Brain (organoid and tissue), 16 donors: ENCODE measurements at places on chromosomes 7 and 10.
A peak's percentile ranks its signal among the peaks of the same experiment; 100 is the strongest.

GRCh38 chr10:69783515-69783914 is 18.2 kb upstream of the COL13A1 start:
- DNase-seq = no peak

GRCh38 chr10:90218846-90219245 is 517.5 kb downstream of the KIF20B start:
- DNase-seq = no peak

GRCh38 chr10:109664554-109664953 is 258.8 kb downstream of the XPNPEP1 start:
- DNase-seq = no peak

DNA sequence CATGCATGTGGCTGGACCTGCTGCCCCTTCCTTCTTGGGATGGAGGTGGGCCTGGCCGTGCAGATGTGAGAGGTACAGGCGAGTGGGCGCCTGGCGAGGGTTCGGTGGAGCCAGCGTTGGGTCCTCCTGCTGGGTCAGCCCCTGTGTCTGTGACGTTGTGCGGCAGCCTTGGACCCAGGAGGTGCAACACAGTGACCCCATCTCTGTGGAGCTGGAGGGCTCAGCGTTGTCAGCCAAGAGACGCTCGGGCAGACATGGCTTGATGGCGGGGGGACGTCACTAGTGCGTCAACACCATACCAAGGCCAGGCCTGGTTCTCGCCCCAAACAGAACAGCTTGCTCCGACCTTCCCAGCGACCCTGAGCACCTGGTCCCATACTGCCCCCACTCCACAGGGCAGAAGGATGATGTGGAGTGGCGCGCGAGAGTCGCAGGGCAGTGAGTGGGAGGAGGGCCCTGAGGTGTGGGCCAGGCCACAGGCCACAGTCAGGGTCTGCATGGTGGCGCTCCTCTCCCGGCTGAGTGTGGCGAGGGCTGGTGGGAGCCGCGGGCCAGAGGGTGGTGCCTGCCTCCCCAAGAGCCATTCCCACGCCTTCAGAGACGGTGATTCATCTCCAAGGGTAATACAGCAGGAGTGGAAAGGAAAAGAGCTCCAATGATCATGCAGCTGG is 184.4 kb downstream of the DNAJB6 start:
- DNase-seq = no peak

DNA sequence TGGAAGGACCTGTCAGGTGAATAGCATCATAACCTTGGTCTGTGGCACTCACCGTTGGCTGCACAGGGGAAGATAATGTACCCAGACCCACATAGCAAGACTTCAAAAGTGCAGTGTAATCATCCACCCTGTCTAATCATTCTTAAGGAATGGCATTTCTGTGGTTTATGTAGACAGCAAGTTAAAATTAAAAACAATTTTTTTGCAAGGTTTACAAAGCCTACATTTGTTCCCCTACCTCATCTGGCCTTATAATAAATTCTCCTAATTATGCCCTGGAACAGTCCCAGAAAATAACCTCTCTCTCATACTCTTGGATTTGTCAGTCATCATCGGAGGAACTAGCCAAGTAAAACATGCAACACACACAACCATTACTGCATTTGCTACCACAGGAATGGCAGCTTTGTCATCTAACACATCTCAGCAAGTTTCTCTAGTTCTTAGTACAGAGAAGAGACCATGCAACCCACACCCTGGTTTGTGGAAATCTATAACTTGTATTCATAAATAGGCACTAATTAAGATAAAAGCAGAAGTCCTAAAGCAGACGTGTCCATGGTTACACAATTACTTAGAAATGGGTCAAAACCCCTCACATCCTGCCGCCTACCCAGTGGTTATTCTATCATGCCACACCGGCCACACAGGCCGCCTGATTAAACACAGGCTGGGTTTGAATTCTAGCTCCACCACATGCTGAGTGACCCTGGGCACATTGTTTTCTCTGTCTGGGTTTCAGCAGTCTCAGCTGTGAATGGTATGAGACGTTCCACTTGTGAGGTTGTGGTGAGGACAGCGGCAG is 19.1 kb downstream of the ABLIM1 start:
- DNase-seq = peak; percentile 83

DNA sequence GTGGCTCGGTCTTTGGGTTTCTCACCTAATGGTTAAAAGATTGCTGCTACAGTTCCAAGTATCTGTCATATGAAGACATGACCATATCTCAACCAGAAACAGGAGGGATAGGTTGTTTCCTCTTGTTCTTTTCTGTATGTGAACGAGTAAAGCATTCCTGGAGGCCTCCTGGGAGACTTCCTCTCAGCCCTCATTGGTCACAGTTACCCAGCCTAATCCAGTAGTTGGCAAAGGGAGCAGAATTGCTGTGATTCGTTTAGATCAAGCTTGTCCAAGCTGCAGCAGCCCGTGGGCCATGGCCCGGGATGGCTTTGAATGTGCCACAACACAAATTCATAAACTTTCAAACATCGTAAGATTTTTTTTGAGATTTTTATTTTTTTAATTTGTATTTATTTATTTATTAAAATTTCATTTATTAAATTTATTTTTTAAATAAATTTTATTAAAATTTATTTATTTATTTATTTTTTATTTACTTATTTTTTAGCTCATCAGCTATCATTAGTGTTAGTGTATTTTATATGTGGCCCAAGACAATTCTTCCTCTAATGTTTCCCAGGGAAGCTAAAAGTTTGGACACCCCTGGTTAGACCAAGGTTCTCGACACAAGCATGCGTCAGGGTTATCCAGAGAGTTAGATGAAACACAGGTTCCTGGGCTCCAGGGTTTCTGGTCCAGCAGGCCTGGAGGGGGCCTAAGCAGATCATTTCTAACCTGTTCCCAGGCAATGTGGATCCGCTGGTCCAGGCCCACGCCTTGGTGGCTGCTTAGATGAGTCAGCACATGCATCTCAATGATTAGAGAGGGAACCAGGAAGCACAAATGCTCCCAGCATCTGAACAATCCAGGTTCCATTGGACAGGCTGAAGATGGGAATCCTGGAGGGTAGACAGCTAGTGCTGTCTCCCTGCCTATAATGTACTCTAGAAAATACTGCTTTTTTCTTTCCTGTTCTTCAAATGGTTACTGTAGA is 25.6 kb downstream of the CDC123 start:
- DNase-seq = no peak

DNA sequence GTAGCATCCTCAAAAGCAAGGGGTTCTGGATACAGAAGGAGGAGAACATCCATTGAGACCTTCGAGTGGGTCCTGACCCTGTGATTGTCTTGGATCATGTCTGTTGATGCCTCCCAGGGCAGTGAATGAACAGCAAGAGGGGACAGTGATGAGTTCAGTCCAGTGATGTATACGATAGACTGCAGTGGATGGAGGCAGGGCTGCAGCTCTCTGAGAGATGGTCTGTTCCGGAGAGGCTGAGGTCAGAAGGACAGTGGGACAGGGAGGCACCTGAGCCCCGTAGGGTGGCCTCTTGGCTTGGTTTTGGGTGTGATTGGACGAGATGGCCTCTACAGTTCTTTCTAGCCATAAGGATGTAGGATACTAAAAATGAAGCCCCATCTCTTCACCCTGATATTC is 280.4 kb downstream of the CAMK1D start:
- no peak for DNase-seq

DNA sequence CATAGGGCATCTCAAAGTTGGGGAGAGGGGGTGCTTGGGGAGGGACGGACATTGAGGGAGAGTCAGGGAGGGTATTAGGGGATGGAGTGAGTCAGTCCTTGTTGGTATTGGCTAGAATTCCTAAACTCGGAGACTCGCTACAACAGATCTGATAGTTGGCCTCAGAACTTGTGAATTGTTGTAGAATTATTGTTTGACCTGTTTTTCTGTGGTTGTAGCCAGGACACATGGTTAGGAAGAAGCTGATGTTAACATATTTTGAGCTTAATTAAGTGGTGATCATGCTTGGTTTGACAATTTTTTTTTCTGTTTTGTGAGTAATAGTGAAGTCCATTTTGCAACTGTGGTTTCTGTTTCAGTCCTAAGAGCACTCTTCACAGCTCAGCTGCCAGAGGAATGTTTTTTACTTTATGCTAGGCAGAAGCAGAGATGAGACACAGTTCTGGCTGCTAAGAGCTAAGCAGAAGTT is 1190.3 kb upstream of the C7orf33 start:
- DNase-seq = no peak

DNA sequence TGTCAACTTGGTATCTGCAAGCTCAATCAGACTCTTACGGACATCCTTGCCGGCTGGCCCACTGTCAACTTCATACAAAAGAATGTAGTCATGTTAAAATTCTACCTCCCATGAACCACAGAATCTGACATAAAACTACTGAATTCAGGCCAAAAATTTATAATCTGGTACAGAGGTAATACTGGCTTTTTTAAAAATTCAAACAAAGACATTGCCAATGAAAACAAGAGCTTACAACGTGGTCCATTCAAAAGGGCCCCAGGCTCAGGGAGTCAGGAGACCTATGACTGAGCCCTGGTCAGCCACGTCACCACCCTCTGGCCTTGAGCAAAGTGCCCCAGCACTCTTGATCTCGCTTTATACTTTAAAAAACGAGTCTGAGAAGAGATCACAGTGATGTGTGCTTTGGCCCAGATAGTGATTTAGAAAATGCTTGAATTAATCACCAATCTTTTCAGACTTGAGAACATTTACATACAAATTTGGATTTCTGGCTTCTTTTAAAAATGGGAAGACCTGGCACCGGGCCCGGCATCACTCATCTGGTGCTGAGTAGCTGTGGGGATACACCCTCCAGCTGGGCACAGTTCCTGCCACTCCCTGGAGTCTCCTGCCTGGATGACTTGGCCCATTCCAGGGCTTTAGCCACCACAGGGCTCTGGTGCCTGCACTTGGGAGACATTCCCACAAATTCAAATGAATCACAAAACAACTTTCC is 94.1 kb downstream of the PIP4K2A start:
- DNase-seq = peak; percentile 54

GRCh38 chr10:50972591-50972990 is 87.2 kb upstream of the A1CF start:
- no peak for DNase-seq

- no peak for DNase-seq
Measured at GRCh38 chr10:118582511-118582910, 12.9 kb downstream of the PRLHR start.

DNA sequence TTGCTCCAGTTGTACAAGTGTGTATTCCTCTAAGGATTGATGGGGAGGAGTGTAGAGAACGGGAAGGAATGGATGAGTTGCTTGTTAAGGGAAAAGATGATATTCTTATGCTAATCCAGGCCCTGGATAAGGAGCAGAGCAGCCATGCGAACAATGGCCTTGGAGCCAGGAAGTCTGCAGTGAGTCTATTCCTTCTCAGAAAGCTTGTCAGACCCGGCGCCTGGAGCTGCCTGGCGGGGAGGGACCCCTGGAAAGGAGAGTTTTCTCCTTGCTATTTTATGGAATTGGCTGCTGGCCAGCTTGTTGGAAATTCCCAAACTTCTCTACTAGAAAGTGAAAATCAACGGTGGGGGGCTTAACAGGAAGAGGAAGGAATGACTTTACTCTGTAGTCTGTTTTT is 89.1 kb downstream of the MMRN2 start:
- peak; percentile 64 for DNase-seq

- DNase-seq = no peak
Measured at GRCh38 chr10:128068398-128069285, 57.6 kb downstream of the MKI67 start.

DNA sequence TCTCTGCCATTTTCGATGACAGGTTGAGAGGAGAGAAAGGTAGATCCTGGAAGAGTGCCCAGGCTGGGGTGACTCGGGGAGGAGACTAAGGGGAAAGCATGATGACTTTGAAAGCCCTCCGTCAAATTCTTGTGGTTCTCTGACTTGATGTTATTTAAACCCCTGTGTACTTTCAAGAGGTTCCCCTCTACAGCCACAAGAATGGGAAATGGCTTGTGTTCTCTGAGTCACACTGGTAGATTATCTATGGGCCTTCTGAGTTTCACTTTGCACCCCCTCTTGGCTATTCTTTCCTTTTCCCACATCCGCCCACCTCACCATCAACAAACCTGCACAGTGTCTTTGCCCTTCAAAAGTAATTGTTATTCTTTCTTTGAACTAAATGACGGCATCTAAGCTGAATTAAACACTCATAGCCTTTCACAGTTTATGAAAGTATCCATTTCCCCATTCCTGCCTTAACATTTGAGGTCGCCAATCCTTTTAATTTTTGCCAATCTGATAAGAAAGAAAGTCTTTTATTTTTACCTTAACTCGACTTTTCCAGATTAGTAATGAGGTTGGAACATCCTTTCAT is 24.1 kb downstream of the PRF1 start:
- no peak for DNase-seq

DNA sequence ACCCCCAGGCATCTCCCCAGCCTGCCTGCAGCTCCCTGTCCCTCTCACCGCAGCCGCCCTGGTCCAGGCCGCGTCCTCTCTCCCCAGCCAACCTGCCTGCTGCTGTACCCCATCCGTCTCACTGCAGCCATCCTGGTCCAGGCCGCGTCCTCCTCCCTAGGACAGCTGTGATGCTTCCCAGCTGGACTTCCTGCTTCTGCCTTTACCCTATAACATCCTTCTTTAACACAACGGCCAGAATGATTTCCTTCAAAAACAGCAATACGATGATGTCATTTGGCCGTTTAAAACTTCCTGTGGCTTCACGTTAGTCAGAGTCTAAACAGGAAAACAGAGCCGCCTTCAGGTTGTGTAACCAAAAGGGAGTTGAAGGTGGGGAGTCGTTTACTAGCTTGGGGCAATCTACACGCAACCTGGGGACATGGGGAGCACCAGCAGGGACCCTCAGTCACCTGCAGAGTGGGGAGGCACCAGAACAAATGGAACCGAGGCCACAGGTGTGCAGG is 32.2 kb upstream of the ZFAND2A start:
- DNase-seq = no peak

GRCh38 chr7:140915935-140916555 is 8.7 kb downstream of the BRAF start:
- no peak for DNase-seq

DNA sequence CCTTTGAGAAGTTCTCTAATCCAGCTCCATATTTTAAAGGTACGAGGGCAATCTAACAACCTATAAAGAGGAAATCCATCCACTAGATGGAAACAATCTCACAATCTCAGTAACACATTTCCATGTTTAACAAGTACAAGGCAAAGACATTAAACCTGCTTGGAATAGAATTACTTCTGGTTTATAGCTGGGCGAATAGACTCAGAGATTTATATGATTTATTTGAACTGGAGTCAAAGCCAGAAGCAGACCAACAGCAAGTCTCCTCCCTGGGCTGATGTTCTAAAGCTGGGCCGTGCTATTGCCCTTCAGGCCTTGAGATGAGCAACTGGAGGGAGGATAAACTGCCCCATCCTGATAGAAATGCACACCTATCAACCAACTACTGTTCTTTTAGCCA is 25.3 kb downstream of the SLC26A3 start:
- DNase-seq = no peak

- DNase-seq = peak; percentile 38
Measured at GRCh38 chr10:90930070-90930837, 9.4 kb upstream of the ANKRD1 start.

GRCh38 chr7:81498176-81498575 is 271.7 kb downstream of the HGF start:
- DNase-seq = peak; percentile 60
